ENCODE measurements at places on chromosomes 2 and 18. TPM values are rescaled to one million over a fixed set of nuclear protein-coding genes. Genes with fewer than 3 reads are reported as not detected.

TTN gene
- total RNA-seq, result 3.6 TPM

POTEI gene
- not detected for total RNA-seq

REEP1 gene
- total RNA-seq, result 4.3 TPM

RAB1A gene
- total RNA-seq, result 166 TPM

GKN2 gene
- not detected for total RNA-seq

FBXO15 gene
- total RNA-seq, result 3.5 TPM

CIB4 gene
- not detected for total RNA-seq

EVX2 gene
- total RNA-seq, result not detected

TTC39C gene
- total RNA-seq, result 17.4 TPM

CYP1B1 gene
- 79.2 TPM for total RNA-seq

PRPF40A gene
- 82.7 TPM for total RNA-seq

C2orf80 gene
- not detected for total RNA-seq

ZBTB14 gene
- total RNA-seq, result 17.5 TPM

SKOR2 gene
- not detected for total RNA-seq

DSEL gene
- total RNA-seq, result 6.4 TPM

MPPE1 gene
- total RNA-seq, result 71.8 TPM

Measured in kidney (tissue), 22 donors.